ENCODE measurements at places on chromosomes 6 and 20. TPM values are rescaled to one million over a fixed set of nuclear protein-coding genes. Genes with fewer than 3 reads are reported as not detected.

The SLC16A10 gene
- total RNA-seq: 0.60 TPM

The PNLDC1 gene
- 0.05 TPM for total RNA-seq

The NRSN1 gene
- total RNA-seq: not detected

The LHFPL5 gene
- 0.16 TPM for total RNA-seq

The FERMT1 gene
- total RNA-seq: 14.4 TPM

The PSORS1C1 gene
- 6.2 TPM for total RNA-seq

The ELOVL2 gene
- 6.1 TPM for total RNA-seq

The ALDH8A1 gene
- total RNA-seq: 0.20 TPM

The MAS1 gene
- total RNA-seq: not detected

The FRS3 gene
- total RNA-seq: 3.0 TPM

The BTN3A1 gene
- total RNA-seq: 2.6 TPM

The KCNB1 gene
- 2.2 TPM for total RNA-seq

The BPIFB6 gene
- not detected for total RNA-seq

The KIF13A gene
- total RNA-seq: 20.4 TPM

The PRICKLE4 gene
- total RNA-seq: 0.63 TPM

The SLC17A9 gene
- total RNA-seq: 0.08 TPM

The PREX1 gene
- 16.9 TPM for total RNA-seq

The KIAA0408 gene
- 5.6 TPM for total RNA-seq

The UBD gene
- total RNA-seq: 0.53 TPM

The TOMM6 gene
- total RNA-seq: 321 TPM

The SAMD5 gene
- 0.70 TPM for total RNA-seq

The ENPP5 gene
- total RNA-seq: not detected

The DPPA5 gene
- not detected for total RNA-seq

The CDSN gene
- 0.06 TPM for total RNA-seq

The LY6G6F gene
- not detected for total RNA-seq

The NAA20 gene
- total RNA-seq: 162 TPM

All from A549 treated with dexamethasone at 1 μM for 4 hours (cell line).